Psoas muscle (tissue), 8 donors: ENCODE measurements at places on chromosomes 5 and 9. TPM values are rescaled to one million over a fixed set of nuclear protein-coding genes. Genes with fewer than 3 reads are reported as not detected.

DNA sequence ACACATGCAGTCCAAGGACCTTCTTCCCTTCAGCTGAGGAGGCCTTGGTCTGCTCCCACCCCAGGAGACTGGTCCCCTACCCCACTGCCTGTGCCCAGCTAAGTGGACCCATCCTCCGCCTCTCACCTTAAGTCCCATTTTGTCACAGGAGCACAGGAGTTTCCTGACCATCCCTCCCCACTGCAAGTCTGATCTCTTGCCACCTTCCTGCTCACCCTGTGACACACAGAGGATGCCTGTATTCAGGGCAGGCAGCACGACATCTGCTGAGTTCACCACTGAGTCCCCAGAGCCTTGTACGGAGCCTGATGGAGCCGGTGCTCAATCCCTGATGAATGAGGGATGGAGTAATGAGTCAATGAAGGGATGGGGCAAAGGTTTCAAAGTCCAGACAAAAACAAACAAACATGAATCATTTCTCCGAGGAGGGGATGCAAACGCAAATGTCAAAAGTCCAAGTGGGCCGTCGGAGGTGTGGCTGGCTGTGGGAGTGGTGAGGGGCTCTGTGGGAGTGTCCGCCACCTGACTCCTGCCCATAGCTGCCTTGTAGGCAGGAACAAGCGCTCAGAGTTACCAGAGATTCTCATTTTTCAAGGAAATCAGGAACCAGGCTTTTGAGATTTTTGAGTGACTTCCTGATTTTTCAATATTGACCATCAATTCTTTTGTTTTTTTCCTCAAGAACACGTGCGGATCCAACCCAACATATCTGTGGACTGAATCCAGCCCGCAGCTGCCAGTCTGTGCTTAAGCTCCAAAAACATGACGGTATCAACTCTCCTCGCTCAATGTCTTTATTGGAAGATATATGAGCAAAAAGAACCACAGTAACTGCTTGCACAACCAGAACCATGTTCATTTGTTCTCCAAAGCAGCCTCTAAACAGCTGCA is 4.4 kb downstream of the RAPGEF1 start:
- no peaks in the 10 kb centered on the region for H3K27me3 ChIP-seq
- H3K27ac ChIP-seq, result peak overlapping the region; percentile 89
- H3K4me3 ChIP-seq, result peak overlapping the region; percentile 16
- no peak for DNase-seq

GRCh38 chr5:97124335-97124734 is 18.1 kb downstream of the LIX1 start:
- no peak for DNase-seq
- H3K4me1 ChIP-seq, result no peaks in the 10 kb centered on the region
- H3K27me3 ChIP-seq, result no peaks in the 10 kb centered on the region
- no peaks in the 10 kb centered on the region for H3K36me3 ChIP-seq

Gene GABRA1
- total RNA-seq, result not detected

- no peak overlapping the region for H3K4me3 ChIP-seq
- peaks cover 22% of the 10 kb centered on the region for H3K4me1 ChIP-seq
- no peak for DNase-seq
- no peak overlapping the region for H3K27ac ChIP-seq
Measured at GRCh38 chr9:35274993-35275392, 113.2 kb downstream of the UNC13B start.
